NCI-H1417 treated with DMSO at 0.1 percent for 48 hours (cell line): ENCODE measurements at places on chromosomes 12 and 14.

- DNase-seq = no peak
These were observed 242.7 kb downstream of the ATXN7L3B start for GRCh38 chr12:74780182-74780849.

DNA sequence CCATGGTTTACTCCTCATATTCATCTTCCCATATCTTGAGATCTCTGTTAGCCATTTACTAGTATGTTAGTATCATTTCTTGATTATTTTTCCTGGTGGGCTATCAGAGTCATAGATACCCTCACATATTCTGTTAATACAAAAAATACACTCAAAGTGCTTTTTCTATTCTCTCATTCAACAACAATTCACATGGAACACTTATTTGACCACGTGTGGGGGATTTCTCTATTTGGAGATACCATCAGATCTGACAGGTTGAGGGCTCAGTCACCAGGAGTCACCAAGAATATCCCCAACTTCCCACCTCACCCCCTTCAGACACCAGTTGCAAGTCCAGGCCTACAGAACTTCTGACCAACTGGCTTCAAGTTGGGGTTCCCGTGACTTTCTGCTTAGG, 51.9 kb upstream of the A2ML1 start:
- DNase-seq = no peak

DNA sequence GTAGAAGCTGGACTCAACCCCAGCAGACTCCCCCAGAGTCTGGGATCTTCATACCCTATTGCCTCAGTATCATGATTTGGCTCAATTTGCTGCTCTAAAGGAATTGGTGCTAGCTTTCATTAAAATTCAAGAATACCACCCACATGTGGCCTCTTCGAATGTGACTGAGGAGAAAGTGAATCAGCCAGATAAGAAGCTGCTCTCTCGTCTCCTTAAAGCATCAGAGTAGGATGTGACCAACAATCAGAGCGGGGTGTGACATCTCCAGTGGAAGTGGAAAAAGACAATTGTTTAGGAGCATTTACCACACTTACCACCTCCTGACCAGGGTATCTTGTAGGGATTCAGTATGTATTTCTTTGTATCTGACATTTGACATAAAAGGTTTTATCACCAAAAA, 278.2 kb upstream of the DIO2 start:
- DNase-seq = no peak

- DNase-seq = no peak
These were observed 5.2 kb downstream of the LPCAT3 start for GRCh38 chr12:7013101-7013500.

DNA sequence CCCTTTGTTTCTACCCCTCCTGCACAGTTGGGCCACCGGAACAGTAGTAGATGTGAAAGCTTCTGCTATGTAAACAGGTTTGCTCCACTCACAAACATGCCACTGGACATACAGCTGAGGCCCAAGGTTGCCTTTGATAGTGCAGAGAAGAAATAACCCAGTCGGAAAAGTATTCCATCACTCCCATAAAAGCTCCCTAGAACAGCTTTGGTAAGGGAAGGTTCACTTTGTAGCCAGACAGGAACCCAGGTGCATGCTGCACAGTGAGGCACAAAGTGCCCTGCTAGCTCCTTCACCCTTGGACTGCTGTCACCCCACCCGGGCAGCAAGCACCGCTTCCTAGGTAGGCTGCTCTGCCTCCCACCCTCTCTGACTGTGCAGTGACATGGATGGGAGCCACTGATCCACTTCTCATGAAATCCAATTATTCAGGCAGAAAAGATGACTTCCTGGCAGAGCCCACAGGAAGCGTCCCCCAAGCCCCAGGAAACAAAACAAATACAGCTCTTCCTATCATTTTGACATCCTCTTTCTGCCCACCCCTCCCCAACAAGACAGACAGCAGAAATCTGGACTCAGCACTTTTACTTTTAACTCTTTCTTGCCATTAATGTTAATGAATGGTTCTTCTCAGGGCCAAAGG, 100.2 kb downstream of the SRGAP1 start:
- DNase-seq = no peak

DNA sequence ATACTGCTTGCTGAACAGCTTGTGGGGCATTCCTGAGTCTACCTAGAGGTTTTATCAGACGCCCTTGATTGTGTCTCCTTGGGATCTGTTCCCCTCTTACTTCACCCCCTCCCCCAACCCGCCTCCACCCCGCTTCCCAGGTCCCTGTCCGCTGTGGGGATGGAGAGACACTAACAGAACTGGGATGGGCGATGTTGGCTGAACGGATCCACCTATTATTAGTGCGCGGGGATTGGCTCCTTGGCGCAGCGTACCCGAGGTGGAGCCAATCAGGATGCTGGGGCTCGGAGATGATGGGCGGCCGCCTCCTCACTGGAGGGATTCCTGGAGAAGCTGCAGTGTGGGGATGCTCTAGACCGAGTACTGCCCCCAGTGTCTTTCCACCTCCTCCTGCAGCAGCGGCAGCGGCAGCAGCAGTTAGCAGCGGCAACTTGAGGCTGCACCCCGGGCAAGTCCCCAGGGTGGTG, at the start of gene SYT1:
TSS of gene SYT1 (plus strand) at position 372 of the 467 bp plus-strand sequence.
- peak; percentile 95 for DNase-seq

DNA sequence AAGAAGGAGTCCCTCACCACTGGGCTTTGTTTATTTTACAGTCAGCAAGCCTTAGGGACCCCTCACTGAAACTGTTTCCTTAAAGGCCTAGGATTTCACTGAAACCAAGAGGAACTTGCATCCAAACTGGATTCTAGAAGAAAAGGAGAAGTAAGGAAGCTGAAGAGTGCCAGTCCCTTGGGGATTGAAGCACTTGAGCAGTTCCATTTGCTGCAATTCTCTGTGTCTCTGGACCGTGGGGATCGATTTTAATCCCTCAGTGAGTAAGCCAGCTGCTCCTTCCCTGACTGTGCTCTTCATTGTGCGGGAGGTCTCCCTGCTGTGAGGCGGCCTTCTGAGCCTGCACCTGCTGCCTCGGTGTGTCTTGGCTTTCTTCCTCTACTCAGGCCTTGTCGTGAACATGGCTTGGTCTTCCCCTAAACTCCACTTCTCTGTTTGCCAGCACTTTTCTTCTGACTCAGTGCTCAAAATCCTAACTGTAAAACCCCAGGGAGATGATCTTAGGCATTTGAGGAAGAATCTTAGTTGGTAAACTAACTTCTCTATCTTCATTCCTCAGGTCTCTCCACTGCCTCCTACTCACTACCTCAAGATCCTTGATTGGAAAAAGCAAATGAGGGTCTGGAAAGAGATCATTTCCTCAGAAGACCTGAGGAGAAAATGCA, 132.6 kb downstream of the SLC38A6 start:
- no peak for DNase-seq

- DNase-seq = no peak
These were observed 3.7 kb downstream of the TBX5 start for GRCh38 chr12:114402084-114402717.

DNA sequence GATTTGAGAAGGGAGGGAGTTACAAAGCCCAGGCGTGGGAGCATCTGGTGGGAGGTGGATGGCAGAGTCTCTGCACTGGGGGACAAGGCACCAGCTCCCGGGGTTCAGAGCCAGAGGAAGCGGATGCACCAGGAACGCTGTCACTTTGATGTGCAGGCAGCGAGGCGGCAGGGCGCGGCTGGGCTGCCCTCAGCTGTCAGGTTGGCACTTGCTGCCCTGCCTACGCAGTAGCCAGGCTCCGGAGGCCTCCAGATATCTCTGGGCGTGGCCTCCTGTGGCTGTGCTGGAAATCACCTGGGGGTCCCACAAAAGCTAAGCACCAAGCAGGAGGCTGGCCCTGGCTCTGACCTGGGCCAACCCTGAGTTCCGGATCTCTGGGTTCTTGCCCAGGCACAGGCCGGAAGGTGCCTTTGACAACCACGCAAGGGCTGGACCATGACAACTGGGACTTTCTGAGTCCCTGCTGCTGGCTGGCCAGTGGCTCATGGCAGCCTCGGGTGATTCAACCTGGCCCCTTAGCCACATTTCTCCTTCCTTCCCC, 62.1 kb upstream of the MAP1LC3B2 start:
- DNase-seq = no peak

- DNase-seq = no peak
These were observed 148.2 kb downstream of the ADGRD1 start for GRCh38 chr12:131101703-131102492.

DNA sequence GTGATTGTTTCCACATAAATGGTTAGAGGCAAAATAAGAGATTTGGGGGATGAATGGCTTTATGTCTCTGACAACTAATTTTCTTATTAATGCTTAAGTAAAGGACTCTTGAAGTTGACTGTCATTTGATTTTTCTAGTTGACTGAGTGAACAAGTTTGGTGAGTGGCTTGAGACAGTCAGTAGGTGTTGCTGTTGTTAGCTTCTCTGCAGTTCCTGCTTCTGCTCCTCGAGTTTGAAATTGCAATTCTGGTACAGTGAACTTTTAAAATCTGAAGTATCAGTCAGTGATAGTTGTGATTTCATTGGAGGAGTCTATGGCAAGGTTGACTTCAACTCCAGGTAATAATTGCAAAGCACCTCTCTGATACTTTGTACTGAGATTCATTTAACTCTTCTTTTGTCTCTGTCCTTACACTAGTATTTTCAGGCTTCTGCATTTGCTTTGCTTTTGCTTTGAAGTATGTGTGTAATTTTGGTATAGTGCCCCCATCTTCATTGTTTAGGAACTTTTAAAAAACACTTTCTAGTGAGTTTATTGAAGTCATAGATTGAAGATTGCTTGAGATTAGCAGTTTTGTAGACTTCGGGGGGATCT, 415.5 kb downstream of the PCNX1 start:
- DNase-seq = no peak

DNA sequence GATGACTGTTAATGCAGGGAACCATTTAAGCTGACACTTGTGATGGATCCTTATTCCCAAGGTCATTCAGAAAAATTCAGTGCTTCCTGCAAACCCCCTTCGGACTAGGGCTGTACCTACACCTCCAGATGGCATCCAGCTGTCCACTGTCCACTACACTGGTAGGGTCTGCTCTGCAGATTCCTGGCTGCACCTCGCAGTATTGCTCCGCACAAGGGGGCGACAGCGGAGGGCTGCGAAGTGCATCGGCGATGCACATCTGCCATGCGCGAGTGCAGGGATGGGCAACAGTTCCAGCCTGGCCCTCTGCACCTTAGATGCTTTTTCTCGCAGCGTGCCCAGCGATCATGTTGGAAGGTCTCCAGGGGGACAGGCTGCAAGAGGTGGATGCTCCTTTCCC, 55.5 kb downstream of the KCNA5 start:
- DNase-seq = no peak

DNA sequence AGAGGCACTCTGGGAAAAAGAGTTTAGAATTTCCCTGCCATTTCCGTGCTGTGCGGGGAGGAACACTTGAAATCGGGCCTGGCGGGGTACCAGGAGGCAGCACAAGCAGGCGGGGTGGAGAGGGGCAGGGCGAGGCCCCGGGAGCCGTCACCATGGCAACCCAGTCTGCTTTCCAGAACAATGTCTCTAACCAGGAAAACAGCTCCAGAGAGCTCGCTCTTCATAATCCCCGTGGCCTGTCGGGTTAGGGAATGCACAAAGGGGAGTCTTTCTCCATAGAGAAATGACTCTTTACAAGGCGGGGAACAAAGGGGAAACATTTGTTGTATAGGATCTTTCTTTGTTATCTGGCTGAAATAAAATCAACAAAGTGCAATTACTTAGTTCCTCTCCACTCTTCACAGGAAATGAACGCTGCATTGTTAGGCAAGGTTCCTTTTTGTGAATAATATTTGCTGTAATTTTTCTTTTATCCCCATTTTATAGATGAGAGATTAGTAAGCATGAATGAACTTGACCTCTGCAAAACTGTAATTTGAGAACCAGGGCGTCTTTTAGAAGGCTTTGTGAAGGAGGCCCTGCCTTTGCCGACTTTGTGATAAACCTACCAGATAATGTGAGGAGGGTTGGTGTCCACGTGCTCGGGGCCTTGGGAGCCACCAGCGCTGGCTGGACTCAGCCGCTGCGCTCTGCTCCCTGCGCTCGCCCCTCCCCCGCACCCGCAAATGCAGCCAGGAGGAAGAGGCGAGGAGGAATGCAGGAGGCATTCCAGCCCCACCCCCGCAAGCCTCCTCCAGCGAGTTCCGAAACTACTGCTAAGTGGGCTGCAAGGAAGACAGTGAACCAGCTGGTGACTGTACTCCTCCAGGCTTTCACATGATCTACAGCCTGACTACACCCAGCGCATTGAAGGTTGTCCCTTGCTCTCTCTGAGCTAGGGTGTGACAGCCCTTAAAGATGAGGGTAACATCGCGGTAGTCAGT, 105.2 kb upstream of the ATF7IP start:
- DNase-seq = no peak

DNA sequence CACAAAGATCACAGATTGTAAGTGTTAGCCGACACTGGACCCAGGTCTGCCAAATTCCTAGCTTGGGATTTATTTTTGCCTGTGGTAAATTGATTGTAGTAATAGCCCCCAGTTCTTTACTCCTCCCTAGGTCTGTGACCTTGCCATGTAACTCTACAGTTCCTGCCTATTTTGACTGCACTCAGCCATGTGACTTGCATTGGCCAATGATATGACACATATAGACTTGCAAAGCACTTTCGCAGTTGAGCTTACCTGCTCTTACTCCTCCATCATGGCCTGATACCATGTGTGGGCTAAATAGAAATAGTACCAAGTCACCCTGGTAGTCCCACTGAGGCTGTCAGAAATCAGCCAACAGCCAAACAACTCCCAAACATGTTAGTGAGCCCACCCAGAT, 240.3 kb downstream of the DUSP6 start:
- no peak for DNase-seq

DNA sequence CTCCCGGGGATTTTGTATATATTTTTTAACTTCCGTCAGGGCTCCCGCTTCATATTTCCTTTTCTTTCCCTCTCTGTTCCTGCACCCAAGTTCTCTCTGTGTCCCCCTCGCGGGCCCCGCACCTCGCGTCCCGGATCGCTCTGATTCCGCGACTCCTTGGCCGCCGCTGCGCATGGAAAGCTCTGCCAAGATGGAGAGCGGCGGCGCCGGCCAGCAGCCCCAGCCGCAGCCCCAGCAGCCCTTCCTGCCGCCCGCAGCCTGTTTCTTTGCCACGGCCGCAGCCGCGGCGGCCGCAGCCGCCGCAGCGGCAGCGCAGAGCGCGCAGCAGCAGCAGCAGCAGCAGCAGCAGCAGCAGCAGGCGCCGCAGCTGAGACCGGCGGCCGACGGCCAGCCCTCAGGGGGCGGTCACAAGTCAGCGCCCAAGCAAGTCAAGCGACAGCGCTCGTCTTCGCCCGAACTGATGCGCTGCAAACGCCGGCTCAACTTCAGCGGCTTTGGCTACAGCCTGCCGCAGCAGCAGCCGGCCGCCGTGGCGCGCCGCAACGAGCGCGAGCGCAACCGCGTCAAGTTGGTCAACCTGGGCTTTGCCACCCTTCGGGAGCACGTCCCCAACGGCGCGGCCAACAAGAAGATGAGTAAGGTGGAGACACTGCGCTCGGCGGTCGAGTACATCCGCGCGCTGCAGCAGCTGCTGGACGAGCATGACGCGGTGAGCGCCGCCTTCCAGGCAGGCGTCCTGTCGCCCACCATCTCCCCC, 777 bp downstream of the ASCL1 start:
- DNase-seq = no peak
